Renal pelvis (tissue), 12 donors: ENCODE measurements at places on chromosomes 7 and 10. TPM values are rescaled to one million over a fixed set of nuclear protein-coding genes. Genes with fewer than 3 reads are reported as not detected.

Gene NPTX2
- 2.0 TPM for polyA plus RNA-seq

Gene HECTD2
- polyA plus RNA-seq: 27.5 TPM

DNA sequence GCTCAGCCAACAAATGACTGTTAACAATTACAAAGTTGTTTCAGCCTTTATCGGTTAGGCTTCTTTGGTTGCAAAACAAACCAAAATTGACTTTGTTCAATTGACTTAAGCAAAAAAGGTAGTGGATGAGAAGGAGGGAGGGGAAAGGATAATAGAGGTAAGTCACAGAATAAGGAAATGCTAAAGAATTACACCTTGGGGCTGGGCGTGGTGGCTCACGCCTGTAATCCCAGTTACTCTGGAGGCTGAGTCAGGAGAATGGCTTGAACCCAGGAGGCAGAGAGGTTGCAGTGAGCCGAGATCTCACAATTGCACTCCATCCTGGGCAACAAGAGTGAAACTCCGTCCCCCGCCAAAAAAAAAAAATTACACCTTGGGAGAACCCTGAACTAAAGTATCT, 41.4 kb downstream of the AHCYL2 start:
- no peak for DNase-seq

Gene PLPP4
- 4.9 TPM for polyA plus RNA-seq

GRCh38 chr10:113825791-113826190, 28.1 kb downstream of the DCLRE1A start:
- DNase-seq: no peak

Gene OR2A1
- 1.2 TPM for polyA plus RNA-seq

Gene ADARB2
- polyA plus RNA-seq: 1.1 TPM

Gene PRKG1
- polyA plus RNA-seq: 10.7 TPM

Gene PDE1C
- polyA plus RNA-seq: 5.0 TPM

DNA sequence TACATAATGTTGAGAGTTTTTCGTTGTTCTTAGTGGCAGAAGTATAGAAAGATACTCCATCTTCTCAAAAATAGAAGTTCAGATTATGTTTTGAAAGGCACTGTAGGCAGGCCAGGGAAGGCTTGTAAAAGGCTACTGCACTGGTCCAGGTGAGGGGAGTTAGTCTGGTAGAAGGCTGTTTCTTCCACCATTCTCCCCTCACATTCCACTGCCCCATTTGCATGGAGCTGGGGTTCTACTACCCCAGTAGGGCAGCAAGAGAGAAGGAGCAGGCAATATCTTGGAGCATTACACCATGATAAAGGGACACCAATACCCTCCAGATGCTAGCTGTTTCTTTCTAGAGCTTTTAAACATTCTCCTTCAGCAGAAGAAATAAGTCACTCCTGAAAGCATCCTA, 16.5 kb upstream of the SGMS1 start:
- no peak for DNase-seq

- DNase-seq: no peak
Measured at GRCh38 chr10:1779796-1780195, 42.5 kb upstream of the ADARB2 start.
